Body of pancreas (tissue), 4 donors: ENCODE measurements at places on chromosomes 16 and 17. TPM values are rescaled to one million over a fixed set of nuclear protein-coding genes. Genes with fewer than 3 reads are reported as not detected.

DNA sequence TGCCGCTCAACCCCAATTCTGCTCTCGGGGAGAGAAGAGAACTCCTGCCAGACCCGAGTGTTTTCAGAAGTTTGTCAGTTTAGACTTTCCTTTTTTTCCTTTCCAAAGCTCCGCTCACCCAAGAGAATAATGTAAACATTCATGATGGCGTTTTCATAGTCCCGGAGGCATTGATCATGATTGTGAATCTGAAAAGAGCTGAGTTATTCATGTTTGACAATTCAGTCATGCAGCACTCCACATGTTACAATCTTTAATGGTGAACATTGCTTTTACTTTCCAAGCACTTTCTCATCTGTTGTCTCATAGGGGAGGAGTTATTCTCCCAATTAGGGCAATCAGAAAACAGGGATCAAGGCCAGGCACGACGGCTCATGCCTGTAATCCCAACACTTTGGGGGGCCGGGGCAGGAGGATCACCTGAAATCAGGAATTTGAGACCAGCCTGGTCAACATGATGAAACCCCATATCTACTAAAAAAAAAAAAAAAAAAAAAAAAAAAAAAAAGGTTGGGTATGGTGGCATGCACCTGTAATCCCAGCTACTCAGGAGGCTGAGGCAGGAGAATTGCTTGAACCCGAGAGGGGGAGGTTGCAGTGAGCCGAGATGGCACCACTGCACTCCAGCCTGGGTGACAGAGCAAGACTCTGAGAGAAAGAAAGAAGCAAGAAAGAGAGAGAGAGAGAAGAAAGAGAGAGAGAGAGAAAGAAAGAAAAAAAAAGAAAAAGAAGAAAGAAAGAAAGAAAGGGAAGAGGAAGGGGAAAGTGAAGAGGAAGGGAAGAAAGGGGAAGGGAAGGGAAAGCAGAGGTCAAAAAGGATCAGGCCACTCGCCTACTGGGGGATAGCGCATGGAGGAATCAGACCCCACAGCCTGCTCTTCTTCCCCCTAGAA, 70.0 kb upstream of the TNRC6C start:
- no peaks in the 10 kb centered on the region for H3K36me3 ChIP-seq
- peaks cover 4% of the 10 kb centered on the region for H3K4me1 ChIP-seq
- peak overlapping the region; percentile 49 for H3K27ac ChIP-seq
- H3K27me3 ChIP-seq, result no peaks in the 10 kb centered on the region
- no peak for DNase-seq

DNA sequence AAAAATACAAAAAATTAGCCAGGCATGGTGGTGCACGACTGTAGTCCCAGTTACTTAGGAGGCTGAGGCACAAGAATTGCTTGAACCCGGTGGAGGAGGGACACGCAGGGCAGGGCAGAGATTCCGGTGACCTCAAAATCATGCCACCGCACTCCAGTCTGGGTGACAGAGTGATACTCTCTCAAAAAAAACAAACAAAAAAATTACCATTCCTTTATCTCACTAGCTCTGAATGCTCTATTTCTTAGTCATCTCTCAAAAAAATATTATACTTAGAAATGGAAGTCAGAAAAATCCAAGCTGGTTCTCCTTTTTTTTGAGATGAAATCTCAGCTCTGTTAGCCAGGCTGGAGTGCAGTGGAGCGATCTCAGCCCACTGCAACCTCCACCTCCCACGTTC, 40.8 kb downstream of the SPOP start:
- H3K4me3 ChIP-seq, result no peak overlapping the region
- H3K27me3 ChIP-seq, result no peaks in the 10 kb centered on the region
- no peak for DNase-seq
- H3K27ac ChIP-seq, result no peak overlapping the region
- H3K4me1 ChIP-seq, result peaks cover 37% of the 10 kb centered on the region

- H3K4me1 ChIP-seq, result peaks cover 42% of the 10 kb centered on the region
- peak; percentile 100 for DNase-seq
Observed at GRCh38 chr17:42388381-42389134, at the start of gene STAT3. STAT3 (minus strand) TSS chr17:42388442; CDS start chr17:42348516, 39,926 bp downstream.

The TP53TG3D gene
- total RNA-seq, result not detected

DNA sequence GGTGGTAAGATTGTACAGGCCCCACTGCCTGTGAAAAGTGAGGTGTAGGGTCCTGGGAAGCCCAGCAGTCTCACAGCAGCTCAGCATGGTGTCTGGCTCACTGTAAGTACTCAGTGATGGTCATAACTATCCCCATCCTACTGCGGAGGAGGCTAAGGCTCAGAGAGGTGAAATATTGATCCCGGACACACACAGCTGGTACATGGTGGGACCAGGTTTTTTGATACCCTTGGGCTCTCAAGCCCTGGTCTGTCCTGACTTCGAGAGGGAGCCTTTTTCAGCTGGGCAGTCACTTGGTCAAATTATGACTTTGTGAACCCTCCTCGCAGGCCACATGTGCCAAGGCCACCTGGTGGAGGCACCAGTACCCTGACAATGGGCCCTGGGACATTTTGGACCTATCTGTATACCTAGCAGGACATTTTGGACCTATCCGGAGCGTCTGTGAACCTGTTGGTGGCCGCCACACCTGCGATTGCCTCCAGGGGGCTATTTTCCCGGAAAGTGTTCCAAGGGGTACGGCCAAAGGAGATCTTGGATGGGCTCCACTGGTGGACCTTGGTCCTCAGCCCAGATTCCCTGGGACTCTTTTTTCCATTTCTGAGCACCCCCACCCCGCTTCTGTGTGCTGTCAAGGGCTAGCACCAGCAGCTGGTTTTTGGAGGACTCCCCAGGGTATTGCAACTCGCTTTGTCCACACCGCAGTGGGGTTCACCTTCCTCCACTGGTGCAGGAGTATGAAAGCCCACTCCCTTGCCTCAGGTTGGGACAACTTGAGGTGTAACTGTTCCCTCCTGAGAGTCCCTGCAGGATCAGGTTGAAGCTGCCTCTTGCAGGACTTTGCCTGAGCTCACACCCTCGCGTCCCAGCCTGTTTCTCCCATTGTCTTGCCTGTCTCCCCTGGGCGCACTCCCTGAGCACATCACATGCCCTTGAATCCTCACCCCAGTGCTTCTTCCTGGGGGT, 83.6 kb upstream of the NKD1 start:
- peaks cover 4% of the 10 kb centered on the region for H3K4me1 ChIP-seq
- no peak for DNase-seq
- no peak overlapping the region for H3K4me3 ChIP-seq
- H3K27me3 ChIP-seq, result no peaks in the 10 kb centered on the region
- H3K27ac ChIP-seq, result no peak overlapping the region

GRCh38 chr17:52159246-52160135, 977 bp upstream of the CA10 start:
- no peak for DNase-seq
- no peaks in the 10 kb centered on the region for H3K36me3 ChIP-seq
- peaks cover 16% of the 10 kb centered on the region for H3K4me1 ChIP-seq
- no peak overlapping the region for H3K4me3 ChIP-seq
- peaks cover 27% of the 10 kb centered on the region for H3K27me3 ChIP-seq

DNA sequence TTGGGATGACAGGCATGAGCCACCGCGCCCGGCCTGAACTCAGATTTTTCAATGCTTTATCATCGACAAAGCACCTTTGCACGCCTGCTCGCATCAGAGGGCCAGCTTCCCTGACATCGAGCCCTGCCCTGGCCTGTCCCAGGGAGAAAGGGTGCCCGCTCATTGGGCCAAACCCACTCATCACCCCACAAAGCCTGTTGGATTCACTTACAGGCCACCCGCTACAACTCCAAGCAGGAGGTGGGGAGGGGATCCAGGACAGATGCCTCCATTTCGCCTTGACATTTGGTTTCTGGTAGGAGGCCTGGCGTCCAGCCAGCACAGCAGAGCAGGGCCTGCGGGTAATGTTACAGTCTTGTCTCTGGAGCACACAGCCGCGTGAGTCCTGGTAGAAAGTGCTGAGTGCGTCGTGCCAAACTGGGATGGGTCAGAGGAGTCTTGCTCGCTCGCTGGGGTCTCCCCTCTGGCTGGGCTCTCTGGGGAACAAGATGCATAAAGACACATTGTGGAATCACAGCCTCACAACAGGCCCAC, 19.8 kb downstream of the SMTNL2 start:
- H3K4me1 ChIP-seq, result peaks cover 12% of the 10 kb centered on the region
- H3K27me3 ChIP-seq, result no peaks in the 10 kb centered on the region
- H3K27ac ChIP-seq, result no peak overlapping the region
- H3K36me3 ChIP-seq, result no peaks in the 10 kb centered on the region
- DNase-seq, result peak; percentile 42

The ZNF287 gene
- 7.6 TPM for total RNA-seq

DNA sequence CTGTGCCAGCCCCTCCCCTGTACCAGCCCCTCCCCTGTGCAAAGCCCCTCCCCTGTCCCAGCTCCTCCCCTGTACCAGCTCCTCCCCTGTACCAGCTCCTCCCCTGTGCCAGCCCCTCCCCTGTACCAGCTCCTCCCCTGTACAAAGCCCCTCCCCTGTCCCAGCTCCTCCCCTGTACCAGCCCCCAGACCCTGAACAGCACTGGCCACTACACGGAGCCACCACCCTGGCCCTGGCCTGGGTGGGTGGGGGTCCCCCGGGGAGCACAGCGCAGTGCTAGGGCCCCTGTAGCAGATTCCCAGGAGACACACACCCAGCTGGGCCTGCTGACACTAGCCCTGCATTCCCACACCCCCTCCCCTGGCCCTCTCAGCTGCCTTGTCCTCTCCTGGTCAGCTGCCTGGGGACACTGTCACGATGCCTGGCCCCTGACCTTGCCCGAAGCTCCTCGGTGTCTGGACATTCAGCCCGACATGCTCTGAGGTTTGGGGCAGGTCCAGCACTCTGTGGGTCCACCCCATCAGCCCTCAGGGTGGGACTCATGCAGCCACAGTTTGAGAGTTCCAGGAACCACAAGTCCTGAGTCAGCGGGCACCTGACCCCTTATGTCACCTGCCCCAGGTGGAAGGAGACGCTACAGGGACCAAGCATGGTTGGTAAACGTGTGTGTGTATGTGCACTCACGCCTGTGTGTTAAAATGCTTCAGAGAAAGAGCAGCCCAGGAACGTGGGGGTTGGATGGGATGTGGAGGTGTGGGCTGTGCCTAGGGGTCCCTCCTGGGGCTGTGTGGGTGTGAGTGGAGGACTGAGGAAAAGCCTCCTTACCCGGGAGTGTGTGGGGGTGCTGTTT, 114.2 kb downstream of the METRNL start:
- no peaks in the 10 kb centered on the region for H3K4me1 ChIP-seq
- DNase-seq, result peak; percentile 9
- no peak overlapping the region for H3K4me3 ChIP-seq
- H3K27ac ChIP-seq, result no peak overlapping the region
- no peaks in the 10 kb centered on the region for H3K36me3 ChIP-seq
- no peaks in the 10 kb centered on the region for H3K27me3 ChIP-seq
